ENCODE measurements at places on chromosomes 16 and 17. TPM values are rescaled to one million over a fixed set of nuclear protein-coding genes. Genes with fewer than 3 reads are reported as not detected.

SLC16A5 gene
- 4.6 TPM for total RNA-seq

TP53TG3B gene
- not detected for total RNA-seq

DNA sequence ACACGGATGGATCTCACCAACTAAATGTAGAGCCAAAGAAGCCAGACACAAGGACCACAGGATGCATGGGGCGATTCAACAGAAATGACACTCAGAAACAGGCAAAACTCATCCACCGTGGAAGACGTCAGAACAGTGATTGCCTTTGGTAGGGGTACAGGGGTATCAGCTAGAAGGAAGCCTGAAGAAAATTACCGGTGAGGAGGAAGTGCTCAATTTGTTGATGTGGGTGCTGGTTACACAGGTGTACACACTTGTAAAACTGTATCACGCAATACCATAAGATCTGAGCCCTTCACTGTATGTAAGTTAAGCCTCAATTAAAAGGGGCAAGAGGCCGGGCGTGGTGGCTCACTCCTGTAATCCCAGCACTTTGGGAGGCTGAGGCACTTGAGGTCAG is 226.1 kb downstream of the C16orf78 start:
- no peak for DNase-seq

- DNase-seq = no peak
These were observed 2.6 kb downstream of the DNAH2 start for GRCh38 chr17:7720125-7720524.

DNA sequence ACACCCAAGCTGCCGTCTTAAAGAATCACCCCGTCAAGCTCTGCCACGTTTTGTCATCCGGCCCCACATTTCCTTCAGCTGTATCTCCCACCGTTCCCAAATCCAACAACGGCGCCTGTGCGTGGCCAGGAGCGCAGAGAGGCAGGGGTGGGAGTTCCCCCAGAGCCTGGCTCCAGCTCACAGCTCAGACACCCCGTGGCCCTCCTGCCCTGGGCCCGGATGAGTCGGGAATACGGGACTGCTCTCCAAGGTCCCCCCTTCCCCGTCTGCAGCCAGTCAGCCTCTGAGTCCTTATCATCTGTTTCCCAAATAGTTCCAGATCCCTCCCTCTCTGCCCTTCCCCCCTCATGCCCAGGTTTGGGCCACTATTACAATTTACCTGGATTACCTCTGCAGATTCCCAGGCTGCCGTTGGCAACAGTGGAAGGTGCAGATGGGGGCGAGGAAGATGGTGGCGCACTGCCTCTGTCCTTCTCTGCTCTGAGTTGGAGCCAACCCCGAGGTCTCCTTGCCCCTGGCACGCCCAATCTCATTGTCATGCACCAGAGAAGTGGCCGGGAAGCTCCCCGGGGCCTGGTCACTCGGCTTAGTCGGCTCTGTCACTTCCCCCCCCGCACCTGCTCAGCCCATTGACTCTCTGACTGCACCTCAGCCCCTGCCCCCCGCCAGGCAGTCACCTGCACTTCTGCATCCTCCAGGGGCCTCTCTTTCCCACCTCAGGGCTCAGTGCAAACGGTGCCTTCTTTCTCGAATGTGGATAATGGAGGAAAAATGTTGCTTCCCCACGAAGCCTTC is 18.3 kb upstream of the RPTOR start:
- peak; percentile 52 for DNase-seq

GRCh38 chr16:31206776-31207175 is 4.2 kb upstream of the PYCARD start:
- no peak for DNase-seq

GRCh38 chr16:66169817-66170216 is 196.7 kb upstream of the CDH5 start:
- no peak for DNase-seq

DNA sequence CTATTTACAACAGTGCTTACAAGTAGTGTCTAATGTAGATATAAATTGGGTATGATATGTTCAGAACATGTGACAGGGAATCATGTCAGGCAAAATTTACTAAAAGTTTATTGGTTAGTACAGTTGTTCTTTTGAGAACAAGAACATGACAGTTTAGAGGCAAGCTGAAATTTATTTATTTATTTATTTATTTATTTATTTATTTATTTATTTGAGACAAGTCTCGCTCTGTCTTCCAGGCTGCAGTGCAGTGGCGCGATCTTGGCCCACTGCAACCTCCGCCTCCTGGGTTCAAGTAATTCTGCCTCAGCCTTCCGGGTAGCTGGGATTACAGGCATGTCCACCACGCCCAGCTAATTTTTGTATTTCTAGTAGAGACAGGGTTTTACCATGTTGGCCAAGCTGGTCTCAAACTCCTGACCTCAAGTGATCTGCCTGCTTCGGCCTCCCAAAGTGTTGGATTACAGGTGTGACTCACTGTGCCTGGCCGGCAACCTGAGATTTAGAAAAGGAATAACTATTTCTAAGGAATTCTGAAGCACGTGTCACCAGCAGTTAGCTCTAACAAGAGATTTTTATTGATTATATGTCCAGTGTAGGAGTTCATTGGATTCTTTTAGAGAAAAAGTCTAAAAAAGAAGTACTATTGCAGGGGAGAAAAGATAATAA is 24.9 kb downstream of the MRTFB start:
- DNase-seq = no peak

GRCh38 chr17:10421900-10422542 is at the start of gene MYH8:
Gene MYH8 (minus strand): TSS chr17:10421950. CDS start chr17:10420227, 1,723 bp downstream.
- DNase-seq = no peak
